Stimulated activated naive CD4-positive, alpha-beta T cell treated with Interleukin-2 at 50 U/mL for 16 hours (primary cell): ENCODE measurements at places on chromosomes 6 and 20.
A peak's percentile ranks its signal among the peaks of the same experiment; 100 is the strongest.

DNA sequence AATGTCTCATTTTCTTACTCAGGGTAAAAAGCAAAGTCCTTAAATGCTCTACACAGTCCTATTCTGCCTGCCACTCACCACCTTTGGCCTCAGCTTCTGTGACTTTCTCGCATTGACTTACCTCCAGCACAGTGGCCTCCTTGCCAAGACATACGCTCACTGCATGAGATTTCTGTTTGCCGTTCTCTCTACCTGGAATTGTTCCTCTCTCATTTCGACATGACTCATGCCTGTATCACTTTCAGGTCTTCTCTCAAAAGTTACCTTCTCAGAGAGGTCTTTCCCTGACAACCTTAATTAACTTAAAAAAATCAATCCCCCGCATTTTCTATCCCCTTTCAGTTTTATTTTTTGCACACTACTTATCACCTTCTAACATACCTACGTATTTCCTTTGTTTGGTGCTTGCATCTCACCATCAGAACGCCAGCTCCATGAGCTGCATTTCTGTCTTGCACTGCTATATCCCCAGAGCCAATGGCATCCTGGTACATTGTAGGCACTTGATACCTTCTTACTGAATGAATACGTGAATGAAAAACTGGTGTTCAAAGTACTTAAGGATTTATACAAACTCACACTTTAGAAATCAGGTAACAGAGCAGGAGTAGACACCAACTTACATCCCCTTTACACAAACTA is 24.5 kb downstream of the TENT5A start:
- peak; percentile 8 for DNase-seq

DNA sequence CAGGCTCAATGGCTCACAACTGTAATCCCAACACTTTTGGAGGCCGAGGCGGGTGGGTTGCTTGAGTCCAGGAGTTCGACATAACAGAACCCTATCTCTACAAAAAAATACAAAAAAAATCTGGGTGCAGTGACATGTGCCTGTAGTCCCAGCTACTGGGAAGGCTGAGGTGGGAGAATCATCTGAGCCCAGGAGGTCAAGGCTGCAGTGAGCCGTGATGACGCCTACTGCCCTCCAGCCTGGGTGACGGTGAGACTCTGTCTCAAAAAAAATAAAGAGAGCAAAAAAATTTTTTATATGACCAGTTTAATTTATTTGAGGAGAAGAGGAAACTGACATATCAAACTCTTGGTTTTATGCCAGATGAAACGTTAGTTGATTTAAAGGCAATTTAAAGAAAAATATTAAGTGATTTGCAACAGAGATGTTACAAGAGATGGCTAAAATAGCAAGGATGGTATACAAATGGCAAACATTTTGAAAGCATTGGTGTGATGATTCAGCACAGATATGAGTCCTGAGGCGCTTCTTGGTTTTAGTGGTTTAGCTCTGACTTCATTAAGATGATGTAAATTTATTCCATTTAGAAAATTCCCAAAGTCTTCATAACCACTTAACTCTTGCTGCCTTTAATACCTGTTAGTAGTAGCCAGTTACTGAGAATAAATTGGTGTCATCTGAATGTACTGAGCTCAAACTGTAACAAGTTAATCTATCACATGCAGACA is 17.7 kb downstream of the GTF2H5 start:
- no peak for DNase-seq

GRCh38 chr6:19301980-19302379 is 535.2 kb upstream of the ID4 start:
- no peak for DNase-seq

- DNase-seq, result no peak
These were observed 98.0 kb downstream of the TRIM27 start for GRCh38 chr6:28825732-28826293.

- no peak for DNase-seq
These were observed 68.4 kb upstream of the BACH2 start for GRCh38 chr6:90365002-90365401.

DNA sequence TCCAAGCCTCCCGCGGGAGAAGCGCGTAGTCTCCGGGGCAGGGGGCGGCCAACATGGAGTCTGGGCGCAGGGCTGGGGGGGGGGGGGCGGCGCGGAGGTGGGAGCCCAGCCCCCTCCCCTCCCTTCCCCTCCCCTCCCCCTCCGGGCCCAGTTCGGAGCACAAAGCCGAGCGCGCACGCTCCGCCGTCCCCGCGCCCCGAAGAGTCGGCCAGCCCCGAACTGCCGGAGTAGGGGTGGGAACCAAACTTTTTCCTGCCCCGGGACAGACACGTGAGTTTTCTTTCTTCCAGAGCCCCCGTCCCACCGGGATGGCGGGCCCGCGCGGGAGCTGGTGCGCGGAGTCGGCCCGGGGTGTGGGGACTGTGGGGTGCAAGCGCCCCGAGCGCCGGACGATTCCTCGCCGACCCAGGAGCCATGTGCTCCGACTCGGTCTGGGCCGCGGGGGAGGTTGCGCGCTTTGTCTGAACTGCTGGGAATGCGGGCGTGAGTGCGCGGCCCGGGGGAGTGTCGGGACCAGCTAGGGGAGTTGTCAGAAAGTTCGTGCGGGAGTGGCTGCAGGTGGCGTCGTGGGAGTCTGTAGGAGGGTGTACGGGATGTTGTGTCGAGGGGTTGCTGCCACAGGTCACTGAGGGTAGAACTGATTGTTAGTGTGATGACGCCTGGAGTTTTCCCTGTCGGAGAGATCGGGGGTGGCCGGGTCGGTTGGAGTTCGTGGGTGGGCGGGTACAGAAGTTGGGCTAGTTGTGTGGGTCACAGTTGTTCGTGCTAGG is 1.2 kb downstream of the TGIF2 start:
- peak; percentile 48 for DNase-seq

DNA sequence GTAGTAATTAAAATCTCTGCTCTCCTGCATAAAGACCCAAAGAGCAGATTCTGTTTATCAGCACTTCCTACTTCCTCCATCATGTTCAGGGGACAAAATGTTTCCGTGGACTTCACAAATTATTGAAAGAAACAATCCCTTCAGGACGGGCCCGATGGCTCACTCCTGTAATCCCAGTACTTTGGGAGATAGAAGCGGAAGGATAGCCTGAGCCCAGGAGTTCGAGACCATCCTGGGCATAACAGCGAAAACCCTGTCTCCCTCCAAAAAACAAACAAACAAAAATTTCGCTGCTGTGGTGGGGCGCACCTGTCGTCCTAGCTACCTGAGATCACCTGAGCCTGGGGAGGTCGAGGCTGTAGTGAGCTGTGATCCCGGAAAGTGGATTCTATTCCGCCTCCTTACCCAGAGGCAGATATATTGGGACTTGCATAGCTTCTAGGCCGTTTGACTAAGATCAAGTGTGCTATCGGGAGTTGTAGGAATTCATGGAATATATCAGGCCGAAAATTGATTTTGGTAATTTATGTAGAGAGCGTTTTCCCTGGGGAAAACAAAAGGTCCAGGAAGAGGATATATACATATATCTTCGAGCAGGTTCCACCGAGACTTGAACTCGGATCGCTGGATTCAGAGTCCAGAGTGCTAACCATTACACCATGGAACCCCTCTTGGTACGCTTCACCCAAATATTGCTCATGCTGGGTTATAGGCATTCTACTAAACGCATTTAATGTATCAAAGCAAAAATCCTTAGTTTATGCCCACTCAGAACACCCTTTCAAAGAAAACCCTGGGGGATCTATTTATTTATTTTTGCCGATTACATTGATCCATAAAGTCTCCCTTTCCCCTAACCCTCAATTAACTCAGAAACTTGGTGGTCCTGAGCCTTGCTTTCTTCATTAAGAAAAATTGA is 74.5 kb upstream of the ZNF184 start:
- DNase-seq, result no peak

- DNase-seq, result no peak
These were observed 5.6 kb upstream of the STX16 start for GRCh38 chr20:58645412-58645968.

- no peak for DNase-seq
These were observed 74.0 kb upstream of the SULF2 start for GRCh38 chr20:47859278-47859677.
